DMS153 (cell line): ENCODE measurements at places on chromosomes 5 and 9.

- no peak for DNase-seq
Measured at GRCh38 chr5:103621548-103621930, 59.0 kb upstream of the NUDT12 start.

GRCh38 chr9:37229882-37230482 lies 109.6 kb downstream of the ZCCHC7 start:
- DNase-seq, result no peak

DNA sequence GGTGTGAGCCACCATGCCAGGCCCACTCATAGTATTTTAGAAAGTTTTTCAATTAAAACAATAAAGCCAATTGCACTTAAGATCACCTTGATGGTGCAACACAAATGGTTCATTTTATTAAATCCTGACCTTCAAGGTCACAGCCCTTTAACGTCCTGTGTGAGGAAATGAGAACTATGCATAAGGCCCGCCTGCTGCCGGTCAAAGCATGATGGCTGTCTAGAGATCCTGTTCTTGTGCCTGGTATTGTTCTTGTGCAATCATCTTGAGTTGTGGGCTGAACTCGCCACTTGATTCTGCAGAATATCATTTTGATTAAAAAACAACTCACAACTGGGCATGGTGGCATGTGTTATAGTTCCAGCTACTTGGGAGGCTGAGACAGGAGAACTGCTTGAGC lies 43.6 kb upstream of the FBXW11 start:
- DNase-seq, result no peak

DNA sequence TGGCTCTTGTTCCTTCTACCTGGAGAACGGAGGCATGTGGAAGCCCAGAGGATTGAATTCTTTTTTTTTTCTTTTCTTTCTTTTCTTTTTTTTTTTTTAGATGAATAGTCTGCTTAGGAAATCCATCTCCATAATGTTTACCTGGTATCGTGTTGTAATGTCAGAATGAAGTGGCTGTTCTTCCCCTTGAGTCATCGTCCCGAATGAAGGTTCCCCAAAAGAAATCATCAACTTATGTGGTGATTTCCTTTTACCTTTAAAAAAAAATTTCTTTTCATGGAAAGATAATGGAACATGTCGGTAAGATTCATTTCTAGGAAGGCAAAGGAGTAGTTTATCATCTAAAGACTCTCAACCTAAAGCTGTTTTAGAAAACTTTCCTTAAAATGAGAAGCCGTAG lies 59.7 kb downstream of the DOCK8 start:
- DNase-seq, result no peak

DNA sequence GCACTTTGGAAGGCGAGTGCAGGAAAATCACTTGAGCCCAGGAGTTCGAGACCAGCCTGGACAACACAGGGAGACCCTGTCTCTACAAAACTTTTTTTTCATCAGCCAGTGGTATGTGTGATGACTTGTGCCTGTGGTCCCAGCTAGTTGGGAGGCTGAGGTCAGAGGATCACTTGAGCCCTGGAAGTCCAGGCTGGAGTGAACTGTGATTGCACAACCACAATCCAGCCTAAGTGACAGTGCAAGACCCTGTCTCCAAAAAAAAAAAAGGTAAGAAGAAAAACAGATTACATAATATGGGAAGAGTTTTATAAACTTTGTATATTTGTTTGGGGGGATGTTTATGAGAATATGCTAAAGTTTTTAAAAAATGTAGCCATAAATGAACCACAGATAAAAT lies 76.5 kb upstream of the CER1 start:
- DNase-seq, result no peak

DNA sequence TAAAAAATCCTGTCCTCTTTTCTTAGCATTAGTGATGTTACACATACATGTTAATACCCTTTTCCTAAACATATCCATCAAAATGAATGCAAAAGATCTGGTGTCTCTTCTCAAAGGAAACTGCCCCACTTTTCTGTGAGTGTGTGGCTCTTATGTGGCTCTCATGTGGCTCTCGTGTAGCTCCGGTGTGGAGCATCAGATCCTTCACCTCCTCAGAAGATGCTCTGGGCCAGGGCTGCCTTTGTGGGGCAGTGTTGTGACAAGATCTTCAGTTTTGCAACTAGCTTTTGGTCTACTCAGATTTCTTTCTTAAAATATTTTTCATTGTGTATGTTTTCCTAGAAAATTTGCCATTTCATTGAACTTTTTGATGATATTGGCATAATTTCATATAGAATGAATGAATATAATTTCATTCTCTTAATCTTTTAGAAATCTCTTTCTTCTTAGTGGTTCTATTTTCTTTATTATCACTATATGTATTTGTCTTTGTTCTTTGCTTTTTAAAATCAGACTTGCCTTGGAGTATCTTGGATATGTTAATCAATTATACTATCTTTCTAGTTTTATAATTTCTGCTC lies 19.4 kb downstream of the GARNL3 start:
- no peak for DNase-seq

GRCh38 chr5:163569284-163569683 lies 63.9 kb downstream of the MAT2B start:
- no peak for DNase-seq

DNA sequence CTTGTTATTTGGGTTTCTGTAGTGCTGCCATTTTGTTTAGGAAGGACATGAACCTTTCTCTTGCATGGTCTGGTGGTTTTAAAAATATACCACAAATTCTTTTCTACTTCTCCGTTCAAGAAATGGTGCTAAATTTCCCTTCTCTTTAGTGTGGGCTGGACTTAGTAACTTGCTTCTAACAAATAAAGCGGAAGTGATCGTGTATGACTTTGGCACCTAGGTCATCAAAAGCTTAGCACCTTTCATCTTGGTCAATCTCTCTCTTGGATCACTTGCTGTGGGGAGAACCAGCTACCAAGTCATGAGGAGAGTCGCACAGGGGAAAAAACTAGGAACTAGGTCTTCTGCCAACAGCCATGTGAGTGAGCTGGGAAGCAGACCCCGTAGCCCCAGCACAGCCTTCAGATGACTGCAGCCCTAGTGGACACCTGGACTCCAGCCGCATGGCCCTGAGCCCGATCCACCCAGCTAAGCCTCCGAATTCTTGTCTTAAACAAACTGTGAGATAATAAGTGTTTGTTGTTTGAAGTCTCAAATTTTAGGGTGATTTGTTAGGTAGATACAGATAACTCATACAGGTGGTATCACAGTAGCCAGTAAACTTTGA lies 87.7 kb upstream of the CKMT2 start:
- DNase-seq, result no peak

DNA sequence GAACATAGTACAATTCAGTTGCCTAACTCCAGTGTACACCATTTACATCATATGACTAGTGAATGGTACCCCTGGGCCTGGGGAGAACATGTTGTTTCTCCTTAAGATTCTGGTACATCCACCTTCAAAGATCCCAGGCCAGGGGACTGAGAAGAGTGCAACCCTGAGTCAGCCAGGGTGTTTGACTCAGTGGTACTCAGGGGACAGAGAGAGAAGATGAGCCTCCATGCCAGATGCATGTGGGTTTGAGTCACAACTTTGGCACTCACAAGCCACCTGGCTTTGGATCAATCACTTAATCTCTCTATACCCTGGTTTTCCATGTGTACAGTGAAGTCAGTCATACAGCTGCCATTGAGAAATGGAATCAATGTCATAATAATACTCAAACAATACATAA lies 53.7 kb downstream of the MAP1B start:
- DNase-seq, result no peak

DNA sequence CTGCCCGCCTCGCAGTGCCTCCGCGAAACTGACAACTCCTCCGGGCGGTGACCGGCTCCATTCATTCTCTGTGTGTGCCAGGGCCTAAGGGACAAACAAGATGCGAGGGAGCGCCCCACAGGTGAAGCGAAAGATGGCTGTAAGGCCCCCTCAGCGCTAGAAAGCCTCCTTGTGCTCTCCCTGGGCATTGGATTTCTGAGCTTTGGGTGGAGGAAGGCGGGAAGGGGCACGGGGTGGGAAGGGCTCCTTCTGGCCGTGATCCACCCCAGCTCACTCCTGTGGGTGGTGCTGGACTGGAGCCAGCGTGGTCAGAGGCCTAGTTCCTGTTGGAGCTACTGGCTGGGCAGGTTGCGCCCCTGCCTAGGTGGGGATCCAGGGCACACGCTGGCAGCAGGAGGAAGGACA lies 943 bp downstream of the GALNT12 start:
- peak; percentile 32 for DNase-seq

- no peak for DNase-seq
Measured at GRCh38 chr9:130441031-130441430, 3.7 kb upstream of the ASS1 start.

GRCh38 chr9:117887941-117888340 lies 183.7 kb downstream of the TLR4 start:
- no peak for DNase-seq
